ENCODE measurements at places on chromosomes 11 and 22.

GRCh38 chr22:32723643-32724042, 77.9 kb upstream of the TIMP3 start:
- no peak for DNase-seq

DNA sequence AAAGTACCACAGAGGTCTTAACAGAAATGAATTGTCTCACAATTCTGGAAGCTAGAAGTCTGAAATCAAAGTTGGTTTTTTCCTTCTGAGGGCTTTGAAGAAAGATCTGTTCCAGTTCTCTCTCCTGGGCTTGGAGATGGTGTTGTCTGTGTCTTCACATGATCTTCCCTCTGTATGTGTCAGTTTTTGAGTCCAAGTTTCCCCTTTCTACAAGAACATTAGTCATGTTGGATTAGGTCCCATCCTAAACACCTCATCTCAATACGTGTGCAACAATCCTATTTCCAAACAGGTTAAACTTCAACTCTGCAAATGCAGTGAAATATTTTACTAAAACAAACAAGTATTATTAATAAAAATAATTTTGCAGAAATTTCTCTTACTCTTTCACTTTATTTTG, 3.1 kb upstream of the PTS start:
- no peak for DNase-seq

- DNase-seq: no peak
Measured at GRCh38 chr11:42315267-42315666, 855.8 kb upstream of the LRRC4C start.

- DNase-seq: no peak
Measured at GRCh38 chr22:39297490-39298240, 21.8 kb downstream of the RPL3 start.

- no peak for DNase-seq
Measured at GRCh38 chr22:28183078-28183860, 264.2 kb upstream of the PITPNB start.

GRCh38 chr11:33687733-33688479, 12.7 kb downstream of the C11orf91 start:
- no peak for DNase-seq

DNA sequence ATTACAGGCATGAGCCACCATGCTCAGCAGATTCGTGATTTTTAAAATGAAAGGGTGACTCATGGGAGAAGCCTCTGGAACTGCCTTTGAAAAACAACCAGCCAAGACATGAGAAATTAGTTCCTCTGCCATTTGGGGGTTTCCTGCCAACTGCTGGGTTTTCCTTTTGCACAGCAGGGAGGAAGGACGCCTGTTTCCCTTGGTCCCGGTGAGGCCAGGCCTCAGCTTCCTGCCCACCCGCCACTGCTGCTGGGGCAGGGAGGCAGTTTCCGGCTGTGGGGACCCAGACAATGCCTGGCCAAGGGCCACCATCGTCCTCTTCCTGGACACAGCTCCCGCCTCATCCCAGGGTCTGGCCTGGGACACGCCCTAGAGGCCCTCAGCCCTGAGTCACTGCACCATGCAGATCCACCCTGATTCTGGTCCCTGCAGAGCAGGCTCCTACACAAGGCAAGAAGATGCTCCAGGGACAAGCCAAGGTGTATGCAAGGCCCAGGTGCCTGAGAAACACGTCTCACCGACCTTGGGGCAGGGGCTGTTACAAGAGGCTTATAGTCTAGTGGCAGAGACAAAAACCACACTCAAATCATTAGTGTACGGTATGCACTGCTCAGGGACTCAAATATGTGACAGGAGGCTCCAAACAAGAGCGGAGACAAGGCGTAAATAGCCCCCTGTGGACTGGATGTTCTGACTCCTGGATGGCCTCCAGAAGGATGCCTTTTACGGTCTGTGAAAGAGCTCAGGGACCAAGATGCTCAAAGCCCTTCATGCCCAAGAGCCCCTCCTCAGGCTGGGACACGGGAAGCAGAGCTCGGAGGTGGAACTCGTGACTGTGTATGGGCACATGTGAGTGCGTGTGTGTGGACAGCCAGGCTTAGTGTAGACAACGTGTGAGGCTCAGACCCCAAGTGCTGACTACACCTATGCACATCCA, 10.0 kb downstream of the PPM1F start:
- DNase-seq: no peak

DNA sequence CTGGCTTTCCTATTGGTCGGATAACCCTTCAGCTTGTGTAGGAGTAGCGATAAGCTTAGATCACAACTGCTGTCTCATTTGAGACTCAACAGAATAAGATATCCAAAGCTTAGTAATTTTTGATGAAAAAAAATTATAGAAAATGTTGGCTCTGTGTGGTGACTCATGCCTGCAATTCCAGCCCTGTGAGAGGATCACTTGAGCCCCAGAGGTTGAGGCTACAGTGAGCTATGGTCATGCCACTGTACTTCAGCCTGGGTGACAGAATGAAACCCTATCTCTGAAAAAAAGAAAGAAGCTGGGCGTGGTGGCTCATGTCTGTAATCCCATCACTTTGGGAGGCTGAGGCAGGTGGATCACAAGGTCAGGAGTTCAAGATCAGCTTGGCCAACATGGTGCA, 55.6 kb upstream of the RRM1 start:
- no peak for DNase-seq

- DNase-seq: no peak
Measured at GRCh38 chr22:29115682-29116288, 43.0 kb downstream of the KREMEN1 start.

- no peak for DNase-seq
Measured at GRCh38 chr11:120599816-120600420, 88.4 kb downstream of the GRIK4 start.

- no peak for DNase-seq
Measured at GRCh38 chr22:39150848-39151215, 1.6 kb downstream of the CBX7 start.

GRCh38 chr11:68528630-68529029, 68.1 kb downstream of the PPP6R3 start:
- DNase-seq: no peak

DNA sequence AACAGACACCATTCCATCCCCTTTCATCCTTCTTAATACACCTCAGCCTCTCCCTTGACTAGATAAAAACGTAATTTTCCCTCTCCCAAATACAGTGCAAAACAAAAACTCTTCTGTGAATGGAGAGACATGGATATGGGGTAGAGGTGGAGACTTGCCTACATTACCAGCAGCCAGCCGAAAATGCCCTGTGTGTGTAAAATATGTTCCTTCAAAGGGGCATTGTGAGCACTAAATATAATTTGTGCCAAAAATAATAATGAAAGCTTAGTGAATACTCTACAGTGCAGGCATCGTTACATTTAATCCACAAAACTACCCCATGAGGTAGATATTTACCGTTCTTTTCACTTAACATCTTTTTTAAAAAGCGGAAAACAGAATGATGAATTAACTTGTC, 1.0 kb upstream of the TRIM44 start:
- DNase-seq: no peak

GRCh38 chr11:60124802-60125432, 36.5 kb downstream of the MS4A2 start:
- no peak for DNase-seq

GRCh38 chr22:27988704-27989103, 69.6 kb upstream of the PITPNB start:
- DNase-seq: no peak

GRCh38 chr11:131943295-131943694, 572.9 kb downstream of the NTM start:
- DNase-seq: no peak

DNA sequence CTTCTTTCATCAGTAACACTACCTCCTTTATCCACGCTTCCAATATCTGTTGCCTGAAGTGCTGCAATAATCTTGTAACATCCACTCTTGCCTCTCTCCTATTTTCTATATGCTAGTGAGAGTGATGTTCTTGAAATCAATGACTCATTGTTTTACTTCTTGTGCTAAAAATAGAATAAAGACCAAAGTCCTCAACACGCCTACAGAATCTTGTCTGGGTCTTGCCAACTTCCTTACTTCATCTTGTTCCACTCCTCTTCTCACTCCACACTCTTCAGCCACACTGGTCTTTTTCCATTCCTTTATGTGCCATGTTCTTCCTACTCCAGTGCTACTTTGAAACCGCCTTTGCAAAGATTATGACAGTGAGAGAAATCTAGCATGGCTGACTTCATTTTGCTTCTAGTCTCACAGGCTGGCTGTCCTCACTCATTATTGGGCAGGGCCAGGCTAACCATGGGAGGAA, 136.4 kb downstream of the CCDC81 start:
- DNase-seq: no peak

DNA sequence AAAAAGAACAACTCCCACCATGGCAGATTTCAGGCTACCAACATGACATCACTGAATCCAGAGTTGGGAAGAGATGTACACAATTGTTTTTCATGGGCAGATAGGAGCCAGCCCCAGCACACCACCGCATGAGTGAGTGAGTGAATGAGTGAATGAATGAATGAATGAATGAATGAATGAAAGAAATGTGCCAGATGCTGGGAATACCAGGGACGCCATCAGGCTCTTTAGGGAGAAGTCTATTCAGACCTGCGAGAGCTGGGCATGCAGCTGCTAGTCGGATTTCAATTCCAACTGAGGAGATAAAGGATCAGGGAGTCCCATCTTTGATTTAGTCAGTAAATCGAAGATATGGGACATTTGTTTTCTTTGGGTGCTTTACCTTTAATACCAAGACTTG, 15.3 kb upstream of the FAM83F start:
- no peak for DNase-seq

- DNase-seq: no peak
Measured at GRCh38 chr22:31308181-31308580, 15.9 kb upstream of the PIK3IP1 start.

DNA sequence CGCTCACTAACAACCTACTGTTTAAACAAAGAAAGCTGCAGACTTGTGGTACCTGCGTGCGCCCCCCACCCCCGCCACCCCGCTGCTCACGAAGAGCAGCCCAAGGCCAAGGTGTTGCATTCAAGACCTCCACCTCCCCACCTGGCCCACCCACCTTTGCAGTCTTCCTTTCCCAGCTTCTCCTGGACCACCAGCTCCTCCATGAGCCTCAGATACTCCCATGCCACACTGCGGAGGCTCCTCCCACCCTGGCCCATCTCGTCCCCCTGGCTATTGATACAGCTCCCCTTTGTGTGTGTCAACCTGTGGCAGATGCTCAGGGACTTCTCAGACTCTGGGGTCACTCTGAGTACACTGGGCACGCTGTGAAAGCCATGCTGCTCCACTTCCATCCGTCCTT, 3.9 kb downstream of the CDPF1 start:
- no peak for DNase-seq

- DNase-seq: no peak
Measured at GRCh38 chr22:49827271-49827852, 311 bp downstream of the BRD1 start.

DNA sequence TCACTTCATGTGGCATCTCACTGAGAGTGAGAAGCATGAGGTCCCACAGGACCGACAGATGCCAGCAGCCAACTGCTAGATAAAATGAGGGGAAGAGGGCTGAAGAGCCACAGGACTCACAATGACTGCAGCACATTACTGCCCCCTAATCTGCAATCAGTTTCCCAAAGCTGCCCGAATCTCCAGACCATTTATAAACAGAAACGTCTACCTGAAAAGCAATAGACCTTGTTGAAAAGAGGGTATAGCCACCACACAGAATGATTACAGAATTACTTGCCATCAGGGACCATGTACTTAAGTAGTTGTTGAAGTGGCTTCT, 12.4 kb upstream of the TEF start:
- DNase-seq: no peak

GRCh38 chr11:76023236-76024068, 182.8 kb downstream of the WNT11 start:
- DNase-seq: no peak

GRCh38 chr11:7056828-7057513, 31.8 kb upstream of the RBMXL2 start:
- DNase-seq: no peak

DNA sequence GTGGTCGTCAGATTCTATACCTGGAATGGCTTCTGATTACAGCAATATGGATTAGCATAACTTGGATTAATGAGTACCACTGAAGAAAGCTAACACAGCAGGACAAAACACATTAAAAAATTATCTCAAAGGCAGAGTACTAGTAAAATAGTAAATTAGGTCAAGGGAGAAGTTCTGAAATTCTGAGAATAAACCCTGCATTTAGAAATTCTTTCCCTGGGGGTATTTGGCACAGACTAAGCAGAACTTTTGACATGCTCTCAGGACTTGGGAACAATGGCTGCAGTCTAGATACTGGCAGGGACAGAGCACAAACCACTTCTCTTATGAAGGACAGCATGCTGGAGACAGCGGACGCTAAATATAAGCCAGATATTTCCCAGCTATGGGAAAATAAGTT, 85.6 kb upstream of the GRIA4 start:
- DNase-seq: no peak

DNA sequence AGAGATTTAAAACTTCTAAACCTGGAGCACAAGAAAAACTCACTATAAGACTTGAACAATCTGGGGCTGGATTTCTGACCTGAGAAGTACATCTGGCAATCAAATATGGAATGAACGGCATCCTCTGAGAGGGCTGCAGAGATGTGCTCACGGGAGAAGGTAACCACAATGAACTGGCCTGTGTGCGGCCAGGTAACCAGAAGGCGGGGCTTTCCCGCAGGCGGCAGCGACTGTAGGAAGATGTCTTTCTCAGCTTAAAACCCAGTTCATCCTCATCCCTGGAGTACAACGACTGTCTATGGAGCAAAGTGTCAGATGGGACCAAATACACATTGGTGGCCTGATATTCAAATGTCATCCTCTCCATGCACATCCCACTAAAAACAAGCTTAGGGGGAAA, 24.5 kb downstream of the MICAL3 start:
- no peak for DNase-seq

DNA sequence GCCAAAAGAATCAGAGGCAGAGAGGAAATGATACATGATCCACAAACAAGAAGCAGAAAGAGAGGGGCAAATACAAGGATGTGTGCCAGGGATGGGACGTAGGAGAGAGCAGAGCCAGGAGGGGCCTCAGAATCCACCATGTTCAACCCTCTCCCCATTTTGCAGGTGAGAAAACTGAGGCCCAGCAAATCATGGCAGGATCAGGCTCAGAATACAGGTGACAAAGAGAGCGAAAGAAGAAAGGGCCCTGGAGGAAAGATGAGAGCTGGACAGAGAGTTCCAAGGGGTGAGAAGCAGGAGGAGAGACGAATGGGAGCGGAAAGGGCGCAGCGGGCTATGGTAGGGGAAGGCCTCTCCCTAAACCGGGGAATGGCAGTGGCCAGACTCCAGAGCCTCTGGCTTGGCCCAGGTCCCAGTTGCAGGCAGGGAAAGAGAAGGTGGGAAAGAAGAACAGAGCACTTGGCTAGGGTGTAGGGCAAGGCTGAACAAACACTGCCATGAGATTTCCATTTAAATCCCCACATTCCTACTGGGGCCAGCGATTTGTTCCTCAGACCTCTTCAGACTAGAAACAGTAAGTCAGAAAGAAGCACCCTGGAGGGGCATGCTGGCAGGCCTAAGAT, 44.4 kb upstream of the TSKU start:
- no peak for DNase-seq
